ENCODE measurements at places on chromosomes 4 and X.

DNA sequence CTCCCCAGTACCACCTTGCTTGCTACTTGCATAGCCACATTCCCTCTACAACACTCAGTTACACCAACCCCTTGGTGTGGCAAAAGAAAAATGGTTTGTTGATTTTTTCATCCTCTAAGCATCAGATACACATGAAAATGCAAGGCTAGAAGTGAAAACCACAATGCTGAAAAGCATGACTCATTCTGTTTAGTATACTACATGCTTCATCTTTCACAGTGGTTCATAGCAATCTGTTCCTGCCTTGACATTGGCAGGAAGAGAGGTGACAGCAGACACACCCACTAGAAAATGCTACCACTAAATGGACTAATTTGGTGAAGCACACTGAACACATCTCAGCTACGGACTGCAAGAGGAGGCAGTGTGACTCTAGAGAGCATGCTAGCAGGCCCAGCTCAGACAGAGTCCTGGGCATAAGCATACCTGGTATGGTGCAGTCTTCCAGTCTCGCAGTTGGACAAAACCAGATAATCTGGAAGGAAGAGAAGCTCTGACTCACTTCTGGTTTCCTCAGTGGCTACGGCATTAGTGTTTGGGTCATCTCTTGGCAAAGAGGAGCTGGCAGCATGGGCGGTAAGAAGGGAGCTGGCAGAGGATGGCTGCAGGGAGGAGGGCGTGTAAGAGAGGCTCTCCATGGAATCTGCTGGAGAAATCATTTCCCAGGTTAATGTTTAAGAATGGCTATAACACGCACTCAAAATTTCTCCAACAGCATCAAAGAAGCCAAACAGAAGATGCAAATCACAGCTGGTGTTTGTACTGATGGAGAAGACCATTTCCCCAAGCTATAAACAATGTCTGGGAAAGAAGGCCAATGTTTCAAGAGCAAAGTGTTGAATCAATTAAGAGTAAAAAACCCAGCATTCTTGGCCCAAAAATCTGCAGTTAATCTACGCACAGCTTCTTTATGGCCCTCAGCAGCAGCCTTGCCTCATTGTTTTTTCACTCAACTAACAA is 37.8 kb downstream of the GAB3 start:
- no peak for DNase-seq

DNA sequence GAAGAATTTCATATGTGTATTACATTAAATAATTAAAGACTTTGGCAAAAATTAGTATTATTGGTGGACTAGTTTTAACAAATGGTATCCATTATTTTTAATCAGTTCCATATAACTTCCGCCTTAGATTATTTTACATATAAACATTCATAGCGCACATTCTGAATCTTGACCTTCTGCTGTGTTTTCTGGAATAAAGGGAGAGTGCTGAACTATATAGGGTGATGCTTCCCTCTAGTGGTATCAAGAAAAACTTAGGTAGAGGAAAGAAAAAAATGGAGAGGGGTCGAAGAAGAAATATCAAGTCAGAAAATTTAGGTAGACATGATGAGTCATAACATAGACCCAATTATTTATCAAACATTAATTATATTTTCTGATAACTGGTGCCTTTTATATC is 155.6 kb upstream of the PACRGL start:
- no peak for DNase-seq

DNA sequence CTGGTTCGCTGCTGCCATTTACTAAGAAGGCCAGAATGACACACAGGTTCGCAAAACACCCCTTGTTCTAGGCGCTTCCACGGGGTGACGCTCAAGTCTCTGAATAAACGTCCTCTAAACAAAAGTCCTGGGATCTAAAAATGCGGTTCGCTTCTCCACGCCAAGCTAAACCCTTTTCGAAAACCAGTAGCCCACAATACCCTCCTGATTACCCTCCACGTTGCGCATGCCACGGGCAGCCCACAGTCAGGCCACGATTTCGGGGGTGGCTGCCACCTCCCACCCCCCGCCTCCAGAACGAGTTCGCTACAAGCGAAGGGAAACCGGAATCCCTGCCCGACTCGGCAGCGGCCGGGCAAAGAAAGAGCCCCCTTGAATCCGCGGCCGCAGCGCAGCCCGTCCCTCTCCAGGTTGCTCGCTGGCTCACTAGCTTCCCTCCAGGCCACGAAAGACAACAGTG is 423 bp downstream of the RPL39 start:
- no peak for DNase-seq

- no peak for DNase-seq
These were observed 251.7 kb downstream of the MAPK10 start for GRCh38 chr4:86108137-86108536.

DNA sequence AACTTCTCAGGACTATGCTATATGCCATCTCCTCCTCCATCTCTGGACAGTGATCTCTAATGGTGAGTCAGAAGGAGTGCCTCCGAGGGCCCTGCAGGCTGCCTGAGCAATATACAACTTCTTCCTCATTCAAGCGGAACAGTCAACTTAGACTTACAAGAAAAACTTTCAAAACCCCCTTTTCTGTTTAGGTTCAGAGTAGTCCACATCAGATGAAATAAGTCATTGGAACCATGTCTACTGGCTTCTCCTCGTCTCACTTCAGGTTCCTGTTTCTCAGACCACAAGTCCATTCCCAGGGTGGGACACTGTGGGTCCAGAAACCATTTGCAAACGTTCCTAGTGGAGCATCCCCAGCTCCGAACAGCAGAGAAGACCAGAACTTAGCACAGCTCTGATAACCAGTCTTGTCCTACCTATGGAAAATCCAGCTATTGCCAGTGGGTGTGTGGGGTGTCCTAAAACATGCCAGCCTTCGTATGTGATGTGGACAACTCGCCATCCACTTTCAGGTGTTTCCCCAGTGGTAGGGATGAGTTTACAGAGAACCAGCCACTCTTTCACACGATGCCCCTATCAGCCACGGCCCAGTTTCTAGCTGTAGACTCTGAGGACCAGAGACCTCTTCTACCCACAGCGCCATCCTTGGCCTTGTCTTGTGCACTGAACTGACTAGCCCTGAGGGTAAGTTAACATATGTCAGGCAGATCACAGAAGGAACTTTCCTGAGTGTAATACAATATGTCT is 32.7 kb upstream of the NKRF start:
- DNase-seq = no peak

DNA sequence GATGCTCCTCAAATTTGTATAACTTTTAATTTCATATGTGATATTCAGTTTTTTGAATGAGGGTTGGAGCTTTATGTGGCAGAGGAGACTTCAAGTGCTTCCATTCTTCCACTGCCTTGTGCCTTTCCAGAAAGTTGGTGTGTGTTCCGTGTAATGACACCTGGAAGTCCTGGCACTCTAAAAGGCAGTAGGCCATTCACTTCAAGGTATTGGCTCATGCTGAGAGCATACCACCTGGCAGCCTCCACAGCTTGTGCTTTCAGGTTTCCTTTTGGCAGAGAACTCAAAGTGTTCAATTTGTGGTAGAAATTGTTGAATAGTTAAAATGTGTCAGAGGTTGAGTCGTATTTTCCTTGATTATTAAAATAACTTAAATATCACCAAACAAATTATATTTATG is 49.6 kb downstream of the GRIA2 start:
- no peak for DNase-seq

GRCh38 chr4:61425315-61425714 is 225.2 kb downstream of the ADGRL3 start:
- DNase-seq = no peak

GRCh38 chrX:26925088-26925487 is 538.1 kb downstream of the PPP4R3C start:
- DNase-seq = no peak

DNA sequence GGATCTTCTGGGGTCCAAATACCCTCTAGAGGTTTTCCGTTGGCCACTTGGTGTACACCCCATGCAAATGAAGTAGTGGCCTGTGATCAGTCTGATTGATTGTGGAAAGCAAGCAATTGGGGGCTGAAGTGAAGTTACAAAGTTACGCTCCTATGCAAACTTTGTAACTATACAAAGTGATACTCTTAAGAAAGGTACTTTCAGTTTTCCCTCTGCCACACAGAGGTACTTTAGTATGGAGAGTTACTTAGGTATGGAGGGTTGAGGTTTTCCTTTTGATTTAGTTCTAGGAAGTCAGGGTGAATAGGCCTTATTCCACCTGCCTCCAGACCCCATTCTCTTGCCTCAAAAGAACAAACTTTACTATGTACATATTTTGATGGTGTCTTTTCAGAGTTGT is 28.7 kb downstream of the STAG2 start:
- no peak for DNase-seq

DNA sequence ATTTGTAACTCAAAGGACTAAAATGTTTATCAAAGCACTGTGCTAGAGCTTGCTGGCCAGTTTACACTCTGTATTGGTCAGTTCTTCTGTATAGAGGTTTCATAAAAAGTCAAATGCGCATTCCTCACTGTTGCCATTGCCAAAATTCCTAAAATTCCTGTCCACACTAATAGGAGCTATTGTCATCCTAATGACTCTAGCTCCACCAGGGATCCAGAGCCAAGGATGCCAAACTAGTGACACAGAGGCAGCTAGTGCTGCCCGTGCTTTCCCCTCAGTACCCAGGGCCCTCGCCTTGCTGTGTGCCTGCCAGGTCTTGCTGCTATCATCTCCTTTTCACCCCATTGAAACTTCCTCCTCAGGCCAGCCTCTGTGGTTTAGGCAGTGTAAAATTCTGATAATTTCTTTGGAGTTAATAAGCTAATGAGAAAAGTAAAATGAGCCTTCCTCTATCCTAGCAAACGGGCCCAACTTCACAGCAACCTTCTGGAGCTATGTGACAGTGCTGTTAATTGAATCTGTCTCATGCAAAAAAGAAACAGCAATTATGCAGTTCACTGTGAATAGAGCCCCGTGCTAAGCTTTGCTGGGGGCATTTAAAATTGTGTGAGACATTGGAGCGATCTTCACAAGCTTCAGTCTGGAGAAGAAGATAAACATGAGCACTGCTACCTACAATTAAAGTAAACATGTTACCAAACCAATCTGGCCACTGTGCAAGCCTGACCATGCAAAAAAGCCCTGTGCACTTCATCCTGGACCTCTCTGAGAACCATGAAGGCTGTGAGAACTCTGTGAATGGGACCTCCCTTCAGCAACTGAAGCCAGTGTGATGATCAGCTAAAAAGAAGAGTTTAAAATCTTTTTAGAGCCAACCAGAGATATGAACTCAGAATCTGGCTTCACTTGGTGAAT is 43.1 kb upstream of the FGF2 start:
- DNase-seq = no peak

GRCh38 chr4:15920723-15921591 is 17.6 kb downstream of the FGFBP1 start:
- DNase-seq = no peak

DNA sequence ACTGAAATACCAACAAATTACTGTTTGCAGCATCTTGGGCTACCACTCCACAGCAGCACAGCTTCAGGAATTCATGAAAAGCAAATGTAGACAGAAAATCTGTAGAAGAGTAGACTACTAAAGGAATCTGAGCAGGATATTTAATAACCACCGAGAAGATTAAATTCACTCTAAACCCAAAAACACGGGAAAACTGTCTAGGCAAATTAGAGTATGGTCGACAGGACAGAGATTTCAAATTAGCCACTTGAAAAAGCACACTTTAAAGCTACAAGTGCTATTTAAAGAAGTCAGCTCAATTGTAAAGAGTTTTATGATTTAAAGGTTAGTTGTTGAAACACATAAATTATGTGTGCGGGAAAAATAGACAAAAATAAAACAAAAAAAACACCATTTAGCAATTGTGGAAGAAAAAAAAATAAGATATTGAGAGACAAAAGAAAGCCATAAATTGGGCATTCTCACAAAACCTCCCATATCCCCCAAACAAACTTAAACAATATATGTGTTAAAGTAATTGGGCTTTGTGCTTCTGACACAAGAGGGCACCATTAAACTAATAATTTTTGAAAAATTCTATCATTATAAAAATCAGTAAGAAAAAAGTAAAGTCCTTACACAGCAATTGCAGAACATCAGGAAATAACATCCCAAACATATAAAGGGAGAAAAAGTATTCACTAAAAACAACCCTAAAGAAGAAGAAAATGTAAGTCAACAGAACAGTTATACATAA is 880.8 kb downstream of the TECRL start:
- DNase-seq = no peak

DNA sequence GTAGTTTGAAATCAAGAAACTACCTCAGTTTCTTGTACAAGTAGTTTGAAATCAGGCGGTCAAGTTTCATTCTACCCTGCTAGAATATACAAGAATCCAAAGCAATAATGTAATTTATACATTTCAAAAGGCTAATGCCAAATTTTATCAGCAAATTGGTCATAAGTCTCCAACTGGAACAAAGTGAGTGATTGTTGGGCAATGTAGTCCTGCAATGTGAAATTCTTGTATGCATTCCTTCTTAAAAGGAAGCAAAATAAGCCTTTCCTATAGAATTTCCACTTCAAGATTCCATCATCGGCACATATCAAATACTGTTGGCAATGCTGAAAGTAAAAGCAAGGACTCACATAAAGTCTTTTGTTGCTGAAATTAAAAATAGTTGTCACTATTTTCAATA is 334.9 kb downstream of the IL1RAPL1 start:
- DNase-seq = no peak

DNA sequence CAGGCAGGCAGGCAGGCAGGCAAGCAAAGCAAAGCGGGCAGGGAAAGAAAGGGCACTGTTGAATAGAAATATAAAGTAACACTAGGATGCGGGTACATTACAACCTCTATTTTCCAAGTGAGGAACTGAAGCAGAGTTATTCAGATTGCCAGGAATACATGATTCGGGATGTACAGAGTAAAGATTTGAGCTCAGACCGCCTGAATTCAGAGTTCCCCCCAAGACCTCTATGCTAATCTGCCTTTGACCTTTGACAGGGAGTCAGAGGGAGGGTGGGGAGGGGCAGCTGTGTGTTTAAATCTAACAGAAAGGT is 271.9 kb upstream of the SMIM31 start:
- DNase-seq = no peak

- DNase-seq = no peak
These were observed 131.5 kb upstream of the FAT1 start for GRCh38 chr4:186855111-186855510.

GRCh38 chr4:7020856-7021255 is 22.3 kb upstream of the TADA2B start:
- DNase-seq = no peak

DNA sequence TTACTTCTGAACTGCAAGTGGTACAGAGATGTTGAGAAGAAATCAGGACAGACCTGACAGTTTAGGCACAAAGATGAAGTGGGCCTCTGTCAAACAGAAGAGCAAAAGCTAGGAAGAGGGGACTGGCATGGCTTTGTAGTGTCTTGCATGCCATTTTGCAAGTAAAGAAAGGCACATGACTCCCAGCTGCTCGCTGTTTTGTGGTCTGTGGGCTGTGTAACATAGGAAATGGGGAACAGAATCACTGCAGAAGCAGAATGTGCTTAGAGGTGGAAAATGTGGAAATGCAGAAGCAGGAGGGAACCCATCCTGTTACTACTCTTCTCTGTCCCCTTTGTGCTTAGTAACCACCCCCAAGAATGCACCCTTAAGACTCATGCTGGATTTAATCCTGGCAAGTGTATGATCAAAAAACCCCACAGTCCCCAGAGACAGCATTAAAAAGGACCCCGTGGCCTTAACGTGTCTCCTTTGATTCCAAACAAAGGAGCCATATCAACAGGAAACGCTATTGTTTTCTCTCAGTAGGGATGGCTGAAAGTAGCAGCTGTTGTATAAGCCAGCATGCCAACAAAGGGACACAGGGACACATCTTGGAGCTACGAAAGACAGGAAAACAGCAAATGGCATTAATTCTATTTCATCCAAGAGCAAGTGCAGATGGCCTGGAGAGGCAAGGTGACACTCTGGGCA is 177.6 kb upstream of the GLRA2 start:
- no peak for DNase-seq

Data from D721Med (cell line).